ENCODE measurements at places on chromosomes 3 and 15. TPM values are rescaled to one million over a fixed set of nuclear protein-coding genes. Genes with fewer than 3 reads are reported as not detected.

Gene MTFMT
- total RNA-seq: 17.8 TPM

Gene ITPR1
- total RNA-seq: 1.7 TPM

Gene ALDH1A2
- 0.99 TPM for total RNA-seq

Gene ZNF662
- not detected for total RNA-seq

Gene ACTR8
- total RNA-seq: 13.5 TPM

Gene HCLS1
- total RNA-seq: not detected

Gene STRC
- total RNA-seq: not detected

Gene GOLGA8M
- 1.3 TPM for total RNA-seq

Gene KLF15
- total RNA-seq: 0.26 TPM

Gene CELF6
- total RNA-seq: 1.1 TPM

Gene CCDC54
- not detected for total RNA-seq

Gene TMEM40
- not detected for total RNA-seq

Gene FEZF2
- total RNA-seq: not detected

Gene LHFPL4
- total RNA-seq: 0.69 TPM

Gene TRAT1
- not detected for total RNA-seq

Gene POLR2H
- 138 TPM for total RNA-seq

Gene PLOD2
- total RNA-seq: 423 TPM

Gene THSD4
- 14.4 TPM for total RNA-seq

Data from MG63 (cell line).